Fibroblast of skin of left quadriceps (primary cell): ENCODE measurements at places on chromosomes 6 and 20.

DNA sequence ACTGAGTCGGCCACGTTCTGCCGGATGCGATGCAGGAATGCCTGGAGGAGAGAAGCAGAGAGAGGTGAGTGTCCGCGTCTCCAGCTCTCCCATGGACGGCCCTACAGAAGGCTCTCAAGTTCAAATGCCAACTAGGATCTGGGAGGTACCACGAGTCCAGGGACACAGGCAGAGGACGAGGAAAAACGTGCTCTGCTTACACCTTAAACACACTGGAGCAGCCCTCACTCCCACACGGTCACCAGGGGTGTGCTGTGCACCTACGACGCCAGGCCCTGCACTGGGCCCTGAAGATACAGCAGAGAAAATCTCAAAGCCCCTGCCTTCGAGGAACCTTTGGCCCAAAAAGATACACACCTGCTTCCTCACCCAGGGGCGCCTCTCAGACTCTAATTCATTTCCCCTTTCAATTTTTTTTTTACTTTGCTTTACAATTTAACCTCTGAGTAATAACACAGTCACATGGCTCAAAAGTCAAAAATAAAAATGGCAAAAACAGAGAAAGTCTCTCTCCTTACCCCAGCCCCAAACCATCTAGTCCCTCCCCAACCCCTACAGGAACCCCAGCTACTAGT is 79.9 kb downstream of the PREX1 start:
- no peak for DNase-seq

GRCh38 chr6:147156799-147157382 is 47.3 kb upstream of the STXBP5 start:
- DNase-seq, result no peak

- DNase-seq, result no peak
These were observed 650.0 kb downstream of the KIF16B start for GRCh38 chr20:15923030-15923776.

GRCh38 chr6:42038163-42038562 is 12.2 kb upstream of the TAF8 start:
- DNase-seq, result no peak

GRCh38 chr6:154891901-154892300 is 103.2 kb upstream of the TIAM2 start:
- no peak for DNase-seq

DNA sequence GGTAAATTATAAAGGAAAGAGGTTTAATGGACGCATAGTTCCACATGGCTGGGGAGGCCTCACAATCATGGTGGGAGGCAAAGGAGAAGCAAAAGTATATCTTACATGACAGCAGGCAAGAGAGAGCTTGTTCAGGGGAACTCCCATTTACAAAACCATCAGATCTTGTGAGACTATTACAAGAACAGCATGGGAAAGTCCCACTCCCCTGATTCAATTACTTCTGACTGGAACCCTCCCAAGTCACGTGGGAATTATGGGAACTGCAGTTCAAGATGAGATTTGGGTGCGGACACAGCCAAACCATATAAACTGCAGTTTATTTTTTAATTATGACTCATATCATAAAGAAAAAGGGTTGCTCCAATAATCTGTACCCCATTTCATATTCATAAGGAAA is 22.3 kb upstream of the HLA-DQA2 start:
- DNase-seq, result no peak

GRCh38 chr20:32727683-32728082 is 15.6 kb downstream of the COMMD7 start:
- no peak for DNase-seq

DNA sequence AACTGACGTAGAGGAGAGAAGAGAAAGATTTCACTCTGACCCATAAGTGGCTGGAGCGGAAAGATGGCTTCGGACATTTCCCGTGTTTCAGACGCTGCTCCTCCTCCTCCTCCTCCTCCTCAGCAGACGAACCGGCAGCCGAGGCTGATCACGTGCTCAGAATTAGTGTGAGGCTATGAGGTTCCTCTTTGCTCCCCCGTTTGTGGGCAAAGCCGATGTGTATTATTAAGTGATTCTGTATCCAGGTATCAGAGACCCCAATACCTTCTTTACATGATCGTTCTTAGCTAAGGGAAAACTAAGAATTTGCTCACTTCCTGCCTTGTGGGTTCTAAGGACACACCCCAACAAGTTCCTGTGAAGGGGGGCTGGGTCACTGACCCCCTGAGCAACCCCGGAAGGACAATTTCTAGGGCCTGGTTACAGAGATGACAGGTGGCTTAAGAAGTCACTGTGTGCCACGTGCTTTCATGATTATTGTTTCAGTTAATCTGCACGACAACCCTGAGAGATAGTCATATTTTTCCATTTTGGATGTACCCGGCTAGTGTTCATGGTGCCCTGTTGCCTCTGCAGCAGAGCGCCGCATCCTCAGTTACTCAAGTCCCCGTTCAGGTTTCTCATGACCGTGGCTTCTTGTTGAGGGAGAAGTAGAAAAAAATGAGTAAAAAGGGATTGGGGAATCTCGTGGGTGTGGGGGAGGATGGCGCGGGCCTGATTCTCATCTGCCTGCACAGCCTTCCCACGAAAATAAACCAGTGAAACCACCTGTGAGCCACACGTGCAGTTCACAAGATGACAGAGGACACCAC is 671.8 kb downstream of the QKI start:
- no peak for DNase-seq

GRCh38 chr6:149190224-149190831 is 127.2 kb upstream of the TAB2 start:
- no peak for DNase-seq

GRCh38 chr6:123925350-123925749 is 121.7 kb downstream of the NKAIN2 start:
- no peak for DNase-seq

DNA sequence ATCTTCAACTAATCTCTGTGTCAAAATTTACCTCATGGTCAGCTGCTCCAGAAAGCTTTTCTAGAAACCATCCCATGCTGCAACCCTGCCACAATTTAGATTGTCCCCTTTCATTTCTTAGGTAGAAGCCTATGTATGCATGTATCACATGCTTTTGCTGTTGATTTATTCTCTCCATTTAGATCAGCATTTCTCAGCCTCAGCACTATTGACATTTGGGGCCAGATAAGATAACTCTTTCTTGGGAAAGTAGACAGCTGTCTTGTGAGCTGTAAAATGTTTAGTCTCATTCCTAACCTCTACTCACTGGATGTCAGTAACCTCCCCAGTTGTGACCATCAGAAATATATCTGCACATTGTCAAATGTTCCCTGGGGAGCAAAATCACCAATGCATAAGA is 99.0 kb downstream of the PLCB1 start:
- no peak for DNase-seq

DNA sequence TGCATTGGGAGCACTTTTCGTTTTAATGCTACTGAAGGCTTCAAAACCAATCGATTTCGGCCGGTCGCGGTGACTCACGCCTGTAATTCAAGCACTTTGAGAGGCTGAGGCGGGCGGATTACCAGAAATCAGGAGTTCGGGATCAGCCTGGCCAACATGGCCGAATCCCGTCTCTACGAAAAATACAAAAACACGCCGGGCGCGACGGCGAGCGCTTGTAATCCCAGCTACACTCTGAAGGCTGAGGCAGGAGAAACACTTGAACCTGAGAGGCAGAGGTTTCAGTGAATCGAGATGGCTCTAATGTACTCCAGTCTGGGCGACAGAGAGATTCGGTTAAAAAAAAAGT is 58.4 kb downstream of the TRIM38 start:
- no peak for DNase-seq

DNA sequence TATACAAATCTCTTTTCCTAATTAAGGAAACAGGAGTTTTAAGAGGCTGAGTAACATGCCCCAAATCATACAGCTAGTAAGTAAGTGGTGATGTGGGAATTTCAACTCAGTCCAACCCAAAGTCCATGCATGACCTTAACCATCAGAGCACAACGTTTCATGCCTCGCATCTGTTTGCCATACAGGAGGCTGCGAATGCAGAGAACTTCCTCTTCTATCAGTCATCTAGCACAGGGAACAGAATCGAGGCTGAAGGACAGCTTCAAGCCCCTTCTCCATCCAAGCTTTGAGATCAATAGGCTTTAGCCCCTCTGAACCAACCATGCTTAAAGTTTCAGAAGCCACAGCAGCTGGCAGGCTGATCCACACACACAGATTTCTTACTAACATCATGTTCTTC is 113.2 kb downstream of the MAFB start:
- DNase-seq, result no peak

DNA sequence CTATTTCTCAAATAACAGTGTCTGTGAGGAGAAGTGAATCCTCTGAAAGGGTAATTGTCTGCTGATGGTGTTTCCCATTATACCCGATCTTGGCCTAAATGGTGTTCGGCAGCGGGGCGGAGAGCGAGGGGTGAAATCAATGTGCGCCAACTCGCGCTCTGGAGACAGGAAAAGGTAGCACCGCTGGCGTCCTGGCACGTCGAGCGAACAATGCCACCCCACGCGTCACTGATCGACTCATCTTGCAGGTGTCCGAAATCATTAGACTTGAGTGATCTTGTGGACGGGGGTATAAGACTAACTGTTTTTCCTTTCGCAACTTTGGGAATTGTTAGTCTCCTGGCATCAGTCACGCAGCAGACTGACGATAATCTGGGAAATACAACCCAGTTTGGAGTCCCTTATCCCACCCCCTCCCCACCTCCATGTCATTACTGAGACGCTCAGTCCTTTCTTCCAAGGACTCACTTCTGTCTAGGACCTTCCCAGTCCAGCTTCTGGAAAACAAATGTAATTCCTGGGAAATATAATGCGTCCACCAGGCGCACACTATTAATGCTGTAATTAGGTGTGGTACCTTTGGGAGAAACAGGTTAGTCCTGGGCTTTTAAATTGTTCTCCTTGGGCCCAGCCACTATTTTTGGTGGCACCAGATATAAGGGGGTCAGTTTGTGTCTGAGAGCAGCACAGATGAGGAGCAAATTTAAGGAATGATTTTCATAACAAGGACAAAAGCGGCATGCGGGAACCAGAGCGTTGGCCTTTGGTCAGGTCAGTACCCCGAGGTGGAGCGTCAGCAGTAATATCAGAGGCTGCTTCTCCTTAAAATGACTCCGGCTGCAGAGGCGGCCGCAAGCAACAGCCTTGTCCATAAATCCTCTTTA is 2.3 kb downstream of the LINC00237 start:
- DNase-seq, result no peak

DNA sequence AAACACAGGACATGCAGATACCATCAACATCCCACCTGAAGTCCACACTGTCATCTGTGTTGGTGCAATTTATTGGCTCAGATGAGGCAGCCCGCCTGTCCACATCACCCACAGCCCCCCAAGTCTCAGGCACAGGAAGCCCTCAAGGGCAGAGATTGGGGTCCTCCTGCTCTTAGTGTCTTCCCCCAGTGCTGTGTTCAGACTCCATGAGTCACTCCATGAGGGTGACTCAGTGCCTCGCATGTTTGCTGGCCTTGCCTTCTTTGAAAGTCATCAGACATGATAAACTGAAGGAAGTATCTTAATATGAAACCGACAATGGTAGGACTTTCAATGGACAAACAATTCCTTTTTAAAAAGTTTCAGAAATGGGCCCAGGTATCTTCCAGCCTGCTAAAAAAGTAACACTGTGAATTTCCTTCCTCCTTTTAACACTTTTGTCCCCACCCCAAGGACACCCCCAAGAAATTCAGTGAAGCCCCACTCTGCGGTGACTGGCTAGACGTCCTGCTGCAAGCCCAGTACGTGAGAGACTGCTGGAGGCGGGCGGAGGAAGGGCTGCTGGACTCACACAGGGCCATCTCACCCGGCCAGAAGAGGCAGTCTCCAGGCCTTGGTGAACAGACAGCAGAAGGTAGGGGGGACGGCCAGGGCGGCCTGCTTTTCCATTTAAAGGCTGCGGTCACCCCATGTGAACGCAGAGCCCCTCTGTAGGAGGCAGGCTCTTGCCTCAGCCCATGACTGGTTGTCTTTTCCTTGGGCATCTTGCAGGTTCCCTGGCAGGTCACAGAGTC is 43.0 kb upstream of the KCNK16 start:
- DNase-seq, result peak; percentile 36

DNA sequence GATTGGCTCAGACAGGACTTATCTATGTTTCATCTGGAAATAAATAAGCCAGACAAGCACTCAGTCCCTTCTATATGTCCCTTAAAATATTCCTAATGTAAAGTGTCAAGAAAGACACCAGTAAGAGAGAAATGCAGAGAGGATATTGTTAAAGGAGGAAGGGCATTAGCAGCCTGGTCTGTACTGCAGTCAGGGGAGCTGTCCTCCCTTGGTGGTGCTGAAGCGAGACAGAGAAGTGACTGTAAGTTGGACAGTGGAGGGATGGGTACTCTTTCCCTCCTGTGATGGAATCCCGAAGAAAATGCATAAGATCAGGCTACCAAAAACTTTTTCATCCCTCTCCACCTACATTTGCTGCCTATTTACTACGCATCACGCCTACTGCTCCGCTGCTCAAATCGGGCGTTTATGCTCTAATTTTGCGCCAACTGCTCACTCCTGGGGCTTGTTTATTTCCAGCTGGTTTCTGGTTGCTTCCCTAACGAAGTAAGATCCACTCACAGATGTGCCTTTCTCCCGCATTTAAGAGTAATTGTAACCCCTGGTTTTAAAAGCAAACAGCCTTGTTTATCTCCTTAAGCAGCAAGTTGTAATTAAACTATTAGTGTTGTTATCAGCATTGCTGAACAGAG is 35.2 kb downstream of the PHACTR1 start:
- DNase-seq, result peak; percentile 37

DNA sequence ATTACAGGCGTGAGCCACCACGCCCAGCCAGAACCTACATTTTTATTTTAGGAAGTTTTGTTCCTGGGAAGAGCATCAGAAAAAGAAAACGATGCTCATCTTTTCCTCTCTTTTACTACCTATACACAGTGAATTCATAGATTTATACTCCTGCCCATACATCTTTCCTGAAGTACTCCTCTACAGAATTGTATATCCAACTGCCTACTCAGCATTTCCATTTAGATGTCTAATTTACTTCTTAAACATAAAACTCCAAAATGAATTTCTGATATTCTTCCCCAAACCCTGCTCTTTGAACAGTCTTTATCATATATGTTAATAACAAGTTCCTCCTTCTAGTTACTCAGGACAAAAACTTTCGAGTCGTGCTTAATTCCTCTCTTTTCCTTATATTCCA is 39.8 kb upstream of the RSPO3 start:
- no peak for DNase-seq
